ENCODE measurements at places on chromosomes 1 and 21.

GRCh38 chr1:25690396-25690956 lies 73.9 kb downstream of the MAN1C1 start:
- no peak for DNase-seq

- DNase-seq: no peak
Observed at GRCh38 chr1:242477944-242478343, 46.6 kb downstream of the PLD5 start.

- peak; percentile 47 for DNase-seq
Observed at GRCh38 chr1:32612189-32612881, 38.0 kb downstream of the ZBTB8OS start.

DNA sequence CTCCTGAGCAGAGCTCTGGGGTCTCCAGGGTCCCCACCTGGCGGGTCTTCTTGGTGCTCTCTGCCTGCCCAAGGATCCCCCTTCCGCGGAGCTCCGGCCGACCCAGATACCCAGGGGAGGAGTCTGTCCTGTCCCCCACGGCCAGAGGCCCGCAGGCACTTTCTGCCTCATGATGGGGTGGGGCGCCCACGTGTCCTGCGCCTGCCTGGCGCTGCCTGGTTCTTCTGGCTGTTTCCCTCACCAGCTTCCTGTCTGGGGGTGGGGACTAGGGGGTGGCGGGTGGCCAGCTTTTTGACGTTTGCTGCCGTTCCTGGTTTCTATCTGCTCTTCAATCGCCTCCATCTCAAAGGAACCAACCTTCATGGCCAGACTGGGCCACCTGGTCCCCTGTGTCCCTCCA lies 313.3 kb upstream of the VAMP3 start:
- no peak for DNase-seq

GRCh38 chr1:118948351-118948750 lies 39.8 kb downstream of the TBX15 start:
- no peak for DNase-seq

DNA sequence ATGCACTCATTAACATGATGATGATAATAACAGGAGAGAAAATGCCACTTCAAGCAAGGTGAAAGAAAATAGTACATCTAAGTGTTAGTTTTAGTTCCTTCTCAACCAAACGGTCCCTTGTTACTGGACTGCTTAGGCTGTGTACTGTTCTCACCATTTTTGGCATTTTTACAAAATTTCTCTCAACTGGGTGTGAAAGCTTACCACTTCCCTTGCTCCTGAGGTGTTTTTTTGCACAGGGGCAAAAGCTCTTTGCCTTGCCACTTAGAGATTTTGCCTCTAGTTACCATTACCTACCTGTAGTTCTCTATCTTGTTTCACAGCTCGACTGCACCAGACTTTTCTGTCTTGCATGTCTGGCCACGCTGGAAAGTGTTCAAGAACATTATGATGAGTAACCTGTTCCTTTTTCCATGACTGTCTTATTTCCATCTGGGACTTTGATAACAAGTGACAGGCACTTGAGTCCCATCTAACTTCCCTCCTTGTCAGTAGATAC lies 10.7 kb downstream of the NEK7 start:
- DNase-seq: peak; percentile 29

DNA sequence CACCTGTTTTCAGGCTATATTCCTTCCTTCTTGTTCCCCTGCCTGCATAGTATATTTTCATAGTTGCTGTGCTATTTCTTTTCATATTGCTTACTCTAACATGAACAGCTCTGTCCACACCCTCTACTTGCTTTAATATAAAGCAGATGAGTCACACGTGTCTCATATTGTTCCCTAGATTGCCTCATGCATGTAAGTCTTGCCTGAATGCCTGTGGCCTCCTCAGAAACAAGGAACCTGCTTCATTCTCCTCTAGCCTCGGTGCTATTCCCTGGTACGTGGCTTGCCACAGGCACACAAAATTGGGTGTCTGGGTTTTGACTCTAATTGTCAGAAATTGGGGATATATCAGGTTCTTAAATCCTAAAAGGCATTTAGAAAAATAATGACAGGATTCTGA lies 16.5 kb upstream of the PKP1 start:
- DNase-seq: no peak

- no peak for DNase-seq
Observed at GRCh38 chr1:226566234-226566633, 17.7 kb downstream of the STUM start.

GRCh38 chr21:36576441-36576840 lies 96.5 kb upstream of the CLDN14 start:
- DNase-seq: no peak

DNA sequence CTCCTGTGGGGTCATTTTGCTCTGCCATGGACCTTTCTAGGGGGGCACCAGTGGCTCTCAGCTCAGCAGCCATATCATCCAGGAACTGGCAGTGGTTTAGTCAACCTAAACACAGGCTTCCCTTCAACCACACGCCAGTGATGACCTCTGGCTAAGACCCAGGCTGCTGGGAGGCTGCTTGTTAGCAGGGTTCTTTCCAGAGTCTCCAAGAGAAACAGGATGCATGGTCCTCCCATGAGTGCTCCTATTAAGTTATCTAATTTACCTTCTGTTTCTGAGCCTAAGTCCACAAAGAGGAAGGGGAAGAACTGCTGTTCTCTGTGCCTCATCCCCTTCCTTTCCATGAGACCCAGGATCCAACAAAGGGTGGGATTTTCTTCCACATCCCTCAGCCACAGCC lies 137.3 kb upstream of the PLXNA2 start:
- no peak for DNase-seq

GRCh38 chr1:176111835-176112234 lies 95.3 kb downstream of the COP1 start:
- DNase-seq: no peak

- no peak for DNase-seq
Observed at GRCh38 chr1:19489996-19490395, 4.7 kb upstream of the CAPZB start.

- DNase-seq: no peak
Observed at GRCh38 chr1:79737193-79737592, 730.7 kb upstream of the ADGRL4 start.

GRCh38 chr1:184034761-184035379 lies 2.7 kb downstream of the COLGALT2 start:
- no peak for DNase-seq

GRCh38 chr1:61092642-61093041 lies 10.3 kb downstream of the NFIA start:
- DNase-seq: no peak

DNA sequence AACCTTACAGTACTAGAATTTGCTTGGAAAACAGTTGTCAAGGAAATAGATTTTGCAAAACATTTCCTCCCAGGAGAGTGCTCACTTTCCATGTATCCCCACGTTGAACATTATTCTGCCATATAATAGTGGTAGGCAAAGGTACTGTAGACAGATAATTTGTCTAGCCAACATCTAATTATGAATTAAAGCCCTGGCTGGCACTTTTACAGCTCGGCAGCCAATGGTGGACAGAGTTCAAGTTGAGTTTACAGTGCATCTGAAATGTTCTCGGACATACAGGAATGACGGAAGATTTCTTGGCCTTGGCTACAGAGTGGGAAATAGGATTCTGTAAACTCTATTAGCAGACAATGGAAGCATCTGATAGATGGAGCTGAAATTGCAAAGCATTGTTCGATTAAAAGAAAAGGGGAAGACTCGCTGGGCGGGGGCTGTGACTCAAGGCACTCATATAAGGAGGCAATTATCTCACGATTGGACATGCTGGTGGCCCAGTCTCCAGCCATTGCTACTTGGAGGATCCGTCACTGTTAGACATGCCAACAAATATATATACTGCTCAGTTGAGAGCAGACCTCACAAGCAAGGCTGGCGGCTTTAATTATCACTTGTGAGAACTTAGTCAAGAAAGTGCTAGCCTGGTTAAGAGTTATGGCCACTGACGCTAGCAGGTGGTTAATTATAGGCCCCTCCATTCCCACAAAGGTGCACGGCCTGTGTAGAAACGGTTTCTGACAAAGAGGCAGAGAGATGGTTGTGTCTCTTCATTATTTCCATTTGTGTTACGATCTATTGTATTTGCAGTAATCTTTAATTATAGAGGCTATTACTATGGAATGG lies 48.0 kb downstream of the MAN1C1 start:
- no peak for DNase-seq
